COR-L47 (cell line): ENCODE measurements at places on chromosomes 16 and 17.

DNA sequence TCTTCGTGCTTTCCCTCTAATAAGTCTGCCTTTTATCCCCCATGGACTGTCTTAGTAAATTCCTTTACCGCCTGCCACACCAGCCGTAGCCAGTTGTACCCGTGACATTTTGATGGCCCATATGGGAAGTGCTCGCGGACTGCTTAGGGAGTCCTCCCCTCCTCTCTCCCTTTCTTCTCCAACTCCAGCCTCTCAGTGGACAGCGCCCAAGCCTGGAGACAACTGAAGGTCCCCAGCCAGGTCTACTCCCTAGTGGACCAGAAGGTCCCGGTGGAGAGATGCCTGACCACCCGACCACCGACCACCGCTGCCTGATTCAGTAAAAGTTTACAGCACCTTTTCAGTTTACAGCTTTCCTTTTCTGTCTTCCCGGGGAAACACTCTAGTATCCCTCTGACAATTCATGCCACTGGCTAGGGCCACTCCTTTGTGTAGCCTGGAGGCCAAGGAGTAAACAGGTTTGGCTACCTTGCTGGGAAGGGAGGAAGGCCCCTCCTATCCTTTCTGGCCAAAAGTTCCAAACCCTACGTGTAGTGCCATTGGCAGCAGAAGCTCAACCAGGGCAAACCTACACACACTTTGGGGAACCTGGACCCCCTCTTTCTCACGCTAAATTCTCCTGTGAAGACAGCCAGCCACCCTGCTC lies 18.0 kb downstream of the CTRB2 start:
- DNase-seq: no peak

GRCh38 chr17:81263371-81264181 lies 24.5 kb downstream of the NDUFAF8 start:
- DNase-seq: no peak

- no peak for DNase-seq
These were observed 9.1 kb downstream of the PEMT start for GRCh38 chr17:17582372-17582771.

DNA sequence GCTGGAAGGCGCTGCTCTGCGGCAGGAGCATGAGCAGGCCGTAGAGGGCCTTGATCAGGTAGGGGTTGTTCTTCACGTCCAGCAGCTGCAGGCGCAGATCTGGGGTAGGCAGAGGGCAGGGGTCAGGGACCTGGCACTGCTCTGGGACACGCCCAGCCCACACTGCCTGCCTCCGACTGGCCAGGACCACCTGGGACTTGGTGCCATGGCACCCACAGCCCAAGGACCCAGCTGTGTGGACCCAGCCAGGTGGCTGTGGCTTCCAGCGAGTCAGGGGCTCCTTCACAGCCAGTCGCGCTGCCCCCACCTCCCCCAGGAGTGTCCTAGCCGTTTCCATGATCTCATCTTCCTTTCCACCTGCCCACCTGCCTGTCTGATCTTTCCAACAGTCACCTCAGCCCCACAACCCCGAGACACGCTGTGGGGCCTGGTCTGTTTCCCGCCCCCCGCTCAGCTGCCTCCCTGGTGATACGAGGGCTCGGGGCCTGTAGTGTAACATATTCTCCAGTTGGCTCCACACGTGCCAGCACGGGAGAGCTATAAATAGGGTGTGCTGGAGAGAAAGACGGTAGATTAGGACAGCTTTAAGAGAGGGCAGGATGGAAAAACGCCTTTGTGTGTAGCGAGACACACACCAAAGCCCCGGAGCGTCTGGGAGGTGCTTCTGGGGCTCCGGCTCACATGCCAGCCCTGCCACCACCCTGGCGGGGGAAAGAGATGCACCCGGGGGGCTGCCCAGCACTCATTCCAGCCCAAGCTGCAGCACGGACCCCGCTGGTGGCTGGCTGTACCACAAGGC lies 7.2 kb upstream of the MTSS2 start:
- no peak for DNase-seq

DNA sequence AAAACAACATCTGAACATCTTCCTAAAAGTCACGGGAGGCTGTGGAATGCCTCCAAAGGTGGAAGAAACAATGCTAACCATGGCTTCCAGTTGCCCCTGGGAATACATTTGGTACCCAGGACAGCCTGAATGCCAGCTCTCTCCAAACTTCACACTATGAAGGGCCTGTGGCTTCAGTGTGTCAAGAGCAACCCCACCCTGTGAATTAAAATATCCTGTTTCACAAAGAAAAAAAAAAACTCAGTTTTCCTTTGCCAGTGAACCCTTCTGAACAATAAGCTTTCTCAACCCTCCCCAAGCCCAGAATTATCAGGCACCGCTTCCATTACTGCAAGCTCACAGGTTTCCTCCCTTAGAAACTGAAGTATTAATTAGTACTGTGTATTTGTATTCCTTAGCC lies 69.8 kb downstream of the SLC39A11 start:
- no peak for DNase-seq

- no peak for DNase-seq
These were observed 16.2 kb upstream of the ASGR2 start for GRCh38 chr17:7130621-7131422.

- no peak for DNase-seq
These were observed 228.0 kb downstream of the C16orf78 start for GRCh38 chr16:49601576-49601975.

- DNase-seq: no peak
These were observed 117.2 kb downstream of the GOSR1 start for GRCh38 chr17:30594223-30594952.

DNA sequence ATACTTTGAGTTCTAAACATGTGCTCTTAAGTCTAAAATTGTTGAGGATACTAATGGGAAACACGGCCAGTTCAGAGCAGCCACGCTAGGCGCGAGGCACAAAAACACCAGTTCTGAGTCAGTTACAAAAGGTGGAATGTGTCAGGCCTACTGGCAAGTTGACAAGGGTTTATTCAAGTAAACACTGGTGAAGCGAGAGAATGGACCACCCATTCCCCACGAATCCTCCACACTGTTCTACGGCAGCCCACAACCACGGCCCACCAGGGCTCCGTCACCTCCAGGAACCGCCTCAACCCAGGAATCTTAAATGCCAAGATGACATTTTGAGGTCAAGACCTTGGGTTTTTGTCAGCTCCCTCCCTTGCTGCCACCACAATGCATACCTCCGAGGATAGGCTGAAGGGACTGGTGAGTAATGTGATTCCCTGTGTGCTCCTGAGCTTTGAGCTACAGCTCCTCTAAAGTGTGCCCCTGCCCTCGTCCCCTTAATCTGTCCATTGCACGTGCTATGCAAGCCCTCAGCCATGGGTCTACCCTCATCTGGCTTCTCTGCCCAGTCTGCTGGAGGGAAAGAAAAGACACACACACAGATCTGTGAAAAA lies 28.5 kb upstream of the TRAP1 start:
- DNase-seq: no peak

DNA sequence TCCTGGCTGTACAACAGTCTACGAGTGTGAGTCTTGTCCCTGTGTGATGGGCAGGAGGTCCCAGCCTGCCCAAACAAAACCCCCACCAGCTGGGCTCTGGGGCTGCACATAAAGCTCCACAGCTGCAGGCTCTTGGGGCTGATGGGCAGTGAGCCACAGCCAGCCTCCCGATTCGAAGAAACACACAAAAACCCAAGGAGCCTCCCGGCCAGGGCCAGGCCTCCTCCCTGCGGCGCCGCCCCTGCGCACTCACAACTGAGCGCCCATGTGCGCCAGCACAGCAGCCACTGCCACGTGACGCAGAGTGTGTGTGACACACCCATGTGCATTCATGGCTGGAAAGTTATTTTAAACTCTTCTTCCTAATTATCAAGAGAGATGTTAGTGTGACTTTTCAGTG lies 30.6 kb upstream of the FAAP100 start:
- no peak for DNase-seq

DNA sequence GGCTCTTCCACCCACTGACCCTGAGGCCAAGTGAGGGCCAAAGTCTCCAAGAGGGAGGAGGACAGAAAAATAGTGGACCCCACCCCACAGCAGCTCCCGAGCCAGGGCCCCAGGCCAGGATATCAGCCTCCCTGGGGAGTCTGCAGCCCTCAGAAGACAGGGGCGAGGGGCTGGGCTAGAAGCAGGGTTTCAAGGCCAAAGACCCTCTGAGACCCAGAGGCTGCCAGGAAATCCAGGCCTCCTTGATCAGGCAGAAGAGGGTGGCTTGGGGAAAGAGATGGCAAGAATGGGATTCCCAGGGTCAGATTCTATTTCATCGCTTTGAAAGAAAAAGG lies 156.1 kb downstream of the ZNF423 start:
- no peak for DNase-seq

DNA sequence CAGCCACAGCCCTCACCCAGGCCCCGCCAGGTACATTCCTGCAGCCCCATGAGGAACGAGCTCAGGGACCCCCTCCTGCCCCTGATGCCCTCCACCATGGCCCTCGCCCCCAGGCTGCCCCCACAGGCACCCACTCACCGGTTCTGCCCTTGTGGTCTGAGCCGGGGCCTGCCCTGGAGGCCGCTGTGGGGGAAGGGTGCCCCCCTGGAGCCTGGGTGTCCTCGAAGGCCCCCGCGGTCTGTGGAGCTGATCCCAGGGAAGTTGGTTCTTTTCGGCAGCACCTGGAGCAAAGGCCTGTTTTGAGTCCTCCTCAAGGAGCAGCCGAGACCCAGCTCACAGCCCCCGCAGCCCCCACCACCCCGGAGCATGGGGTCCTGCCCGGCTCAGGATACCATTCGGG lies 2.4 kb downstream of the PABPN1L start:
- DNase-seq: no peak

- no peak for DNase-seq
These were observed 411 bp downstream of the GGT6 start for GRCh38 chr17:4559966-4560365.

- peak; percentile 24 for DNase-seq
These were observed 150.1 kb downstream of the RAB11FIP4 start for GRCh38 chr17:31541559-31541958.

- DNase-seq: peak; percentile 75
These were observed 376 bp upstream of the STAC2 start for GRCh38 chr17:39225959-39226683.

- DNase-seq: no peak
These were observed 62.1 kb downstream of the PLD6 start for GRCh38 chr17:17144061-17144460.

GRCh38 chr17:66791347-66791746 lies 43.6 kb upstream of the CACNG5 start:
- DNase-seq: no peak

DNA sequence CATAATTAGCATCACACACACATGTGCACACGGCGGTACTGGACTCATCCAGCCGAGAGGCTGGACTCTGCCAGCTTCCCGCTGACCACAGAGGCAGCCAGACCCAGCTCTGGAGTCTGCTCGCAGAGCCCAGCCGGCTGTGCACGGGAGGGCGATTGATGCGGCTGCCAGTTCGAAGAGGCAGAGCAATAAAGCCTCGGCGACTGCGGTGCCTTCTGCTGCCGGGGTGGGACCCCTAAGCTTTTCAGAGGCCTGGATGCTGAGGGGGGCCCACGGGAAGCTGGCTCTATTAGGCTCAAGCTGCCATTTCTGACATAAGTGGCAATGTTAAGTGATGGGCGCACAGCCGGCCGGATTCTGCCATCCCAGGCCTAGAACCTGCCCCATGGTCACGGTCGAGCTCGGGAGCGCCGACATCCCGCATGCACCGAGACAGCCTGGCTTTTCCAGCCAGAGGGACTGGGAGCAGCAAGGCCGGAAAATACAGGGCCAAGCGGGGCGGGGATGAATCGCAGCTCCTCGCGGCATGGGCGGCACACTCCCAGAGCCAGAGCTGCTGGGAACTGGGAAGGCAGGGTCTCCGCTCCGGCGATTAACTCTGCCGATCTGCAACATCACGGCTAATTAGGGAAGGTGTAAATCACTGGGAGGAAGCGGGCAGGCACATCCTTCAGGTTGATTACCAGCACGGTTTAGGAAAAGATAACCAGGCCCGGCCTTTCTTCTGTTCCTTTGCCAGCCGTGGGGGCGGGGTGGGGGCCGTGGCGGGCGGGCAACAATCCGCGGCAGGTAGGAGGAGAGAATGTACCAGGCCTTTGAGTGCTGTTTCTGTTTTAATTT lies 57.7 kb downstream of the TBC1D16 start:
- DNase-seq: no peak

DNA sequence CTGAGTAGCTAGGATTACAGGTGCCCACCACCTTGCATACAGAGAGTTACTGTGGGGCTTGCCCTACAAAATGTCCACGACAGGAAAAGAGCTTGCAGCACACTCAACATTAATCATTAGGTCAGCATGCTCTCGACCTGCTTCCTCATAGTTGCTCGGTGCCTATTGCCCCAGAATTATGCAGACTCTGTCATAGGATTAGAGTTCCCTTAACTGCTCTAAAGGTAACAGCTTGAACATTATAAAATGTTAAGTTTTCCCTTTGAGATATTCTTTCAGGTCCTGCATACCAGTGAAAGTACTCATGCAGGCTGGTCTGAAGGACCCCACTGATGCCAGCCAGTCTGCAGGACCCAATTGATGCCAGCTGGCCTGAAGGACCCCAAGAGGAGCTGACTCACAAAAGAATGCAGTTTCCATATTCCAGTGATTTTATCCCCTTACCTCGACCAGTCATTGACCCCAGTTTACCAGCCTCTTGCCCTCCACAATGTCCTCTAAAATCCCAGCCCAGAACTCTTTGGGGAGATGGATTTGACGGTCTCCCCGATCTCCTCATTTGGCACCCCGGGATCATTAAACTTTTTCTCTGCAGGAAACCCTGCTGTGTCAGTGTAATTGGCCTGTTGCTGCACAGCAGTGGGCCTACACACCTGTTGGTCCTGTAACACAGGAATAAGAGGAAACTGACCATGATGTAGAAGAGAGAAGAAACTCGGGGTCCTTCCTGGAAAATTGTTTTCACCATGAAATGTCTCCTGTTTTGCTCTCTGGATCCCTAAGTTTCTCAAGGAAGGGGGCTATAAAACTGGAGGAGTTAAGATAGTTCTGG lies 10.6 kb downstream of the ICAM2 start:
- DNase-seq: no peak

DNA sequence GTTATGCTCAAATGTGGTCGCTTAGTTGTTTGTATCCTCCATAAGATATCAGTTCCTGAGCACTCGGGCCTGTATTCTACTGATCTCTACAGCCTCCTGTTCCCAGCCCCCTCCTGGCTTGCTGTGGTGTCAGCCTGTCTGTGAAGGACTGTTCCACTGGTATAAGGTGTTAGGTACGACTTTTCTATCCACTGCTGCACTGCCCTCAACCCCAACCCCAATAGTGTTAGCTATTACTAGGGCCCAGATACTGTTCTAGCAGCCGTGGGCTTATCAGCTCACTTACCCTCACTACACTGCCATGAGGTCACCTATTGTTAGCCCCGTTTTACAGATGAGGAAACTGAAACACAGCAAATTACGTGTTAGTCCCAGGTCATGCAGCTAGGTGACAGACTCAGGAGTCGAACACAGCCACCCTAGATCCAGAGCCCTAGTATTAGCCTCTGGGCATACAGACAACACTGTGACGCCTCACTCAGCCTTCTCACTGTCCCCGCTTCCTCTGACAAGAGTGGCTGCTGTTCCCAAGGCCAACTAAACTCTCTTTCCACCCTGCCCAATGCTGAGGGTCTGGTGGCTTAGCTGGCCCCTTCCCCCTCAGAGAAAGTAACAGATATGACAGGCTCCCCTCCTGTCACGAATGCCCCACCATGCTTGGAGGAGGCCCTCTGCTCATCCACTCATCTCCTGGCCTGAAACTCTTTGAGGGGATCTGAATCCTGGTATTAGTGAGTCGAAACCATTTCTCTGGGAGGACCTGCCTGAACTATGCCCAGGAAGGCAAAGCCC lies 25.6 kb upstream of the ZNF652 start:
- no peak for DNase-seq
